ENCODE measurements at places on chromosomes 11 and 22.

- no peak for DNase-seq
Observed at GRCh38 chr11:36377759-36378564, 81.9 kb downstream of the PRR5L start.

GRCh38 chr11:34415538-34415937, 23.2 kb upstream of the CAT start:
- no peak for DNase-seq

DNA sequence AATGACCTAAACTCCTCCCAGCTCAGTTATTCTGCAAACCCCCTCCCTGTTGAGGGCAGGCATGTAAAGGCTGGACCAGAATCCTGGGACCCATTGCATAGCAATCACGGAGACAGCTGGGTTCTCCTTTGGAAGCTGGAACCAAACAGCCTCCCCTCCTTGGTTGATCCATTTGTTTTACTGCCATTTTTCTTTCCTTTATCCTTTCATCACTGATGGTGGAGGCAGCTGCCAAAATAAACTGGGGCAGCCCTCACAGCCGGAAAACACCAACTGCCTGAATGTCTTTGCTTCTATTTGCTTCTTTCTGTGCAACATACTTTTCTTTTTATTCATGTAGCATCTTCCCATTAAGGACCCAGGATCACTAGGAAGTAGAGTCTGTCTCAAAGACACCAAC, 150.0 kb upstream of the SYT13 start:
- DNase-seq = no peak

GRCh38 chr22:22038178-22038880, 55.7 kb upstream of the TOP3B start:
- no peak for DNase-seq

- DNase-seq = no peak
Observed at GRCh38 chr11:4991060-4991459, 3.6 kb upstream of the OR51L1 start.

GRCh38 chr11:117489999-117490679, 162.5 kb downstream of the CEP164 start:
- DNase-seq = no peak
